ENCODE measurements at places on chromosomes 6 and 20.

DNA sequence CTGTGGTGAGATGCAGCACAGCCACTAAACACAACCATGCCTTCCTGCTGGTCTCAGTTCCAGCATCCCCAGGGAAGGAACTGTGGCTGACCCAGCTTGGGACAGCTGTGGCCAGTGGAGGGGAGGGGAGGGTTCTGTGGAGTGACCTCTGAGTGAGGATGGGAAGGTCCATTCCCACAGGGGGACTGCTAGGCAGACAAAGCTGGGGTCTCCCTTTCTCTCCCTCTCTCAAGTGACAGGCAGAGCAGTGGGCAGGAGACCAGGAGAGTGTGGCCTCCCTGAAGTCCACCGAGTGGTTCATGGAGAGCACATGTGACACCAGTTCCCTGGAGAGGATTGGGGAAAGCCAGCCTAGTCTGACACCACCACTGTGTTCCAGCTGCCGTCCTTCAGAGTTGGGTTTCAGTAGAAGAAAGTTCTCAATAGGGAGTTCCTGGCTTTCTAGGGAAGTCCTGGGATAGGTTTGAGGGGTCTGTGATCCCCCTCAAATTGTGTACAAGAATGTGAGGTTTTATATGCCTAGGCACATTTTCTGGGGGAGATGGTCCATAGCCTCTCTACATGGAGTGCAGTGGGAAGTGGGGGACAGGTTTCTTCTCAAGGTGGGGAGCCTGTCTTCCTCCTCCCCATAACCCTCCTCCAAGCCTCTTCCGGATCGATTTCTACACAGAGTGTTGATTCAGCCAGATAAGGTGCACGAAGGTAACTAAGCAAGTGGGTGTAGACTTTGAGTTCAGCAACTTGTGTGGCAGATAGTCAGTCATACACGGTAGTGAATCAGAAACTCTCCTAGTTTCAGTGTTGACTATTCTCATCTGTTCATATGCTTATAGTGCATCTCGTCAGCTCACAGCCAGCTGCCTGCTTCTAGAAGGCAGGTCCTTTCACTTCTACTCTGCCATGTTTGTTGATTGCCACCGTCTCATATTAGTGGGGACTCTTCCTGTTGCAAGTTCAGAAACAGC, 18.9 kb downstream of the MANBAL start:
- no peak for DNase-seq

DNA sequence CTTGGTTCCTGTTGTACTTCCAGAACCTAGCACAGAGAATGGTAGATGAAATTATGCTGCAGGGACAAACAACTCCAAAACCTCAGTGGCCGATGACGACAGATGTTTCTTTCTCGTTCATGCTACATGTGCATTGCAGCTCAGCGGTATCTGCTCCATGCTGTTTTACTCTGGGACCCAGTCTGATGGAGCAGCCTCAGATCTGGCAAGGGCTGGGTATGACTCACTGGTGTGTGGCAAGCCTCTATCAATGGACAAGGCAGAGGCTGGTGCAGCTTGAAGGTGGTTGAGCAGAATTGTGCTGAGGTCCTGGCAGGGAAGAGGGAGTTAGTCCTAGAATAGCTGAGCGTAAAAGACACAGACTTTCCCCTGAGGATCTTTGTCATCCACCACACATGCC, 10.3 kb upstream of the BLCAP start:
- DNase-seq = no peak

DNA sequence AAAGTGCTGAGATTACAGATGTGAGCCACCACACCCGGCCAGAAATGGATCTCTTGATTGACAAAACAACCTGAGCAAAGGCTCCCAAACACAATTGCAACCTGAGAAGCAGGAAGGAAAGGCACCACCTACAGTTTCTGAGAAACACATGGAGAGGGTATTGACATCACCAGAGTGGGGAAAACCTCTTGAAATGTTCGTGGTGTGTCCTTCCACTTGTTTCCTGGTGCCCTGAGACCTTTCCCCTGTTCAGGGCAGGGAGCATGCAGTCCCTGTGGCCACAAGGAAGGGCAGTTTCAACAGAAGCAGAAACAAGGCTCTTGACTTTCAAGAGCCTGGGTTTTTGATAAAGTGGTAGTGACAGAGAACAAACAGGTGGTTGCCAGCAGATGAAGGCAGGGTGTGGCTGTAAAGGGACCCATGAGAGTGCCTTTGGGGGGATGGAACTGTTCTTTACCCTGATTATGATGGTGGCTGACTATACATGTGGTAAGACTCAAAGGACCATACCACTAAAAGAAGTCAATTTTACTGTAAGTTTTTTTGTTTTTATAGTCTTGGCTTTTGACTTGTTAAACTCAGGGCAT, 3.2 kb upstream of the BPIFA1 start:
- DNase-seq = no peak

DNA sequence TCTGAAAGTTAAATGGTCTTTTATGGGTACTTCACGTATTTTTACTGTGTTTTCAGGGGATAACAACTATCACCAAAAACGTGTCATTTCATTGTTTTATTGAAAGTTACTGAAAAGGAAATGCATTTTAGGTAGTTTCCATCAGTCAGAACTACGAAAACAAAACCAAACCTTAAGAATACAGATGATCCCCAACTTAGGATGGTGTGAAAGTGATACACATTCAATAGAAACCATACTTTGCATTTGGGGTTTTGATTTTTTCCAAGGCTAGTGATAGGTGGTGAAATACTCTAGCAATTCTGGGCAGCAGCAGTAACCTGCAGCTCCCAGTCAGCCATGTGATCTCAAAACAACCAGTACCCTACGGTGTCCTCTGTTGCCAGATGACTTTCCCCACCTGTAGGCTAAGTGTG, 25.9 kb upstream of the EFHC1 start:
- no peak for DNase-seq

DNA sequence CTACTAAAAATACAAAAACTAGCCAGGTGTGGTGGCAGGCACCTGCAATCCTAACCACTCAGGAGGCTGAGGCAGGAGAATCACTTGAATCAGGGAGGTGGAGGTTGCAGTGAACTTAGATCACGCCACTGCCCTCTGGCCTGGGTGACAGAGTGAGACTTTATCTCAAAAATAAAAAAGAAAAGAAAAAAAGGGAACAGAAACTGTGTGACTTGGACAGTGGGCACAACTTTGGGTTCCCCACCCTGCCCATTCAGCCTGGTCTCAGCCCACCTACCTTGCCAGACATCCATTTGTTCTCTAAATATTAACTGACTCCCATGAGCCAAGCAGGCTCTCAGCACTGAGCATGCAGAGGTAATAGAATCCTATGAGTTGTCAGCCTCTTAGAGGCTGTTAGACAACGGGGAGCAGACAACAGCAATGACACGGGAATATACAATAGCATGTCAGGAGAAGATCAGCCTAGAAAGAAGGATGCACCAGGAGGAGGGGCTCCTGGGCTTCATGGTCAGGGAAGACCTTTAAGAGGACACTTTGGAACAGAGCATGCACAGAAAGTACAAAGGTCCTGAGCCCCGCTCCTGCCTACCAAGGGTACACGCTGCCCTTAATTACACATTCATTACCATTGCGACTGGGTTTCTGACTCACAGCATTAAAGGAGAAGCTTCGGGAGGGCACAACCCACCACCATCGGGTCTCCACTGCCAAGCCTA, 20.0 kb downstream of the FAM209B start:
- no peak for DNase-seq

DNA sequence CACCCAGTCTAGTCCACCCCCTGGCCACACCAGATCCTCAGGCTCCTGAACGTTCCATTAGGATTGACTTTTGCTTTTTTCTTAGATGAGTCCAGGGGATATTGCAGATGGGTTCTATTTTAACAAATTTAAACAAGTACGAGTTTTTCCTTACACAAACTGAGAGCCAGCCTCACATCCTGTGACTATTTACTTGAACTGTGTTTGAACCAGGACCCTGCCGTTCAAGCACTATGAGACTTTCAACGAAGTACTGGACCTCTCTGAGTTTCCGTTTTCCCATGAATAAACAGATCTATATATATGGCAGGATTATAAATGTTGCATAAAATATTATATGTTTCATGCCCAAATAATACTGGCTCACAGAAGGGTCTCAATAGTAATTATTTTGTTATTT, 1.4 kb upstream of the METTL24 start:
- no peak for DNase-seq

DNA sequence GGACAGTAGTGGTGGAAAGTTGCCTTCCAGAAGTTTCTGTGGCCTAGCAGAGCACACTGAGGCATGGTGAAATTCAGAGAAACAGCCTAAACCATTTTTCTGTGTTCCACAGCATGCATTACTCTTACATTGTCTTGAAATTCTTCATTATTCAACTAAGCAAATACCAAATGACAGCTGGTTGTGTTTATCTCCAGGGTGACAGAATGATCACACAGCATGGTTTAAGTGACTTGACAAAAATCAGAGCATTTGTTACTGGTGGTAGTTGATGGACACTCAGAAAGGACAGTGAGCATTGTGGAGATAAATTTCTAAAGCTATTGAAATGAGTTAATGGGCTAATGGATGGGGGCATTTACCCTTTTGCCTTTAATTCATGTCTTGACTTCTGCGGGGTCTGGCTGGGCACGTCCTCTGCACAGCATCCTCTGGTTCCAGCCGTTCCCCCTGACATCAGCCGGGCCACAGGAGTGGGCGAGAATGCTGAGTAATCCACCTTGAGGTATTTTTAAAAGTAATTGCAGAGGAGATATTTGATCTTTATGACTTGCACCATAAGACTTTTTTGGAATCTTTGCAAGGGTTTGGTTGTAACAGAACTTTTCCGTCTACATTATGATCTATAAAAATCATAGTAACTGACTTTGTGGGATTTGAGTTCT, 78.9 kb upstream of the SCP2D1 start:
- no peak for DNase-seq

GRCh38 chr20:47677635-47678453, 107.4 kb downstream of the SULF2 start:
- peak; percentile 69 for DNase-seq

DNA sequence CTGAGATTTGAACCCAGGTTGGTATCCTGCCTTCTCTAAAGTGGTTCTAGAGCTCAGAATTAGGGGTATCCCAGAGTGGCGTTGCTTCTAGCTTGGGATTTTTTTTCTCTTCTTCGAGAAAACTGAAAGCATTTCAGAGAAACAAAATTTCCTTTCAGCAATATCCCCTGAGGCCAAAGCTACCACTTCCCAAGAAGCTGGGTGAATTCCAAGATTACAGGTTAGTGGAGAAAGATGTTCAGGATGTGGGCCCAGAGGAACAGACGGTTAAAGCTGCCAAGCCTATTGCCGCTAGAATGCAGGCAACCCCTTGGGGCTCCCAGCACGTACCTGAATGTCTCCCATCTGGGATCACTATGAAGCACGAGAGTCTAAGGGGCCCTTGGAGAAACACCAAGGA, 134.1 kb downstream of the FOXO3 start:
- no peak for DNase-seq

DNA sequence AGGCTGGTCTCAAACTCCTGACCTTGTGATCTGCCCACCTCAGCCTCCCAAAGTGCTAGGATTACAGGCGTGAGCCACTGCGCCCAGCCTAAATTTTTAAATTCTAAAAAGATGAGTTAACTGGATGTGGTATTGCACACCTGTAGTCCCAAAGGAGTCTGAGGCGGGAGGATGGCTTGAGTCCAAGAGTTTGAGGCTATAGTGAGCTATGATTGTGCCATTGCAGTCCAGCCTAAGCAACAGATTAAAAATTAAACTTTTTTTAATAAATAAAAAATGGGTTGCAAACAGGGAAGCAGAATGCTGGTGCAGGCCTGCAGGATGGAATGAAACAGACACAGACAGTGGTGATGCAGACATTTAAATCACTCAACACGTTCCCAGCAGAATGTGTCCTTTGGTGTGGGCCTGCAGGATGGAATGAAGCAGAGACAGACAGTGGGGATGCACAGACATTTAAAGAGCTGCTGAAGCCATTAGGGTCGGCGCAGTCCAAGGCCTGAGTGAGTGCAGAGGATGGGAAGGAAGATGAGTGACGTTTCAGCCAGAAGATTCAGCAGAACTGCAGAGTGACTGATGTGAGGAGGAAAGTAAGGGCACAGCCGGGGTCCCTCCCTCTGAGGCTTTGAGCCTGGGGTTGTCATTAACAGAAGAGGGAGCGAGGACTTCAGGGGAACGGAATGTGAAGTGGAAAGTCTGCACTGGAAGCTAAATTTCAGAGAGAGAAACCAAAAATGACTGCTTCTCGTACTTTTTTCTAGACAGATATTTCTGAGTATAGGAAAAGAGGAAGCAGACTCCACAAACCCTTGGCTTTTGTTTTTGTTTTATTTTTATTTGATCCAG, 117.5 kb downstream of the RIN2 start:
- no peak for DNase-seq

GRCh38 chr20:4122926-4123325, 107.6 kb upstream of the RNF24 start:
- no peak for DNase-seq

GRCh38 chr20:52410182-52410647, 218.6 kb upstream of the ZFP64 start:
- peak; percentile 30 for DNase-seq

GRCh38 chr6:45483501-45483900, 105.8 kb upstream of the SUPT3H start:
- no peak for DNase-seq

DNA sequence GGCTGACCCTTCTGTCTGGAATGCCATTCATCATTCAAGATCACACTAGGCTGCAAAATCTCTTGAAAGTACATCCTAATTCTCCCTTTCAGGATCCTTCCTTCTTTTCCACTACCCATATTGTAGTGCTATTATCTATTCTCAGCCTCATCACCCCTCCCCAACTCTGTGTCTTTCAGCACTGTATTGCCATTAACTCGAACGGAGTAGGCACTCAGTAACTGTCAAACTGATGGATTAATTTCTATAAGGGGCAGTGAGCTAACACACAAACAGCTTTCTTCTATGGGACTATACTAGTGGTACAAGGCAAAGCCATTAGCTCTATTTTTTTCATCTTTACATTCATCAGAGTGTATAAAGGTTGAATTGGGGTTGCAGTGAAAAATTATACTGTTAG, 46.6 kb downstream of the LAMA4 start:
- no peak for DNase-seq

DNA sequence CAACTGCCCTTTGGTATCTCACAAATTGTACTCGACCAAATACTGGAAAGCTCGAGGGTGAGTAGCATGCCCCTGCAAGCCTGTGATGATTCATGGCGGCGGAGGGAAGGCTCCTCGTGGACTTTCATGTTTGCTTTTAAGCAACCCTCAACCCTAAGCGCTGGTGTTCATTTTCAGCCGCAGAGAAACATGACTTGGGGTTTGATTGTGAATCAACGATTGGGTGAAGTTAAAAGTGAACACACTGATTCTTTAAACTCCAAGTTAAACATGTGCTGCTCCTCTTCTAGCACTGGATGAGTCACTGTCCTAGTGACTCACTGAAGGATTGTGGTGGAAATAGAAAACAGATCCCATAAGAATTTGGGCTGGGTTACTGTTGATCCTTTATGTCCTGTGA, 8.3 kb downstream of the CD109 start:
- peak; percentile 59 for DNase-seq

- DNase-seq = no peak
Observed at GRCh38 chr6:41002168-41002567, 36.9 kb downstream of the UNC5CL start.

GRCh38 chr20:63171991-63172390, 43.9 kb downstream of the YTHDF1 start:
- no peak for DNase-seq

GRCh38 chr6:75230484-75231325, 12.9 kb downstream of the COX7A2 start:
- no peak for DNase-seq

GRCh38 chr6:165804331-165805066, 141.5 kb upstream of the PDE10A start:
- DNase-seq = no peak

- no peak for DNase-seq
Observed at GRCh38 chr20:62420846-62421715, 6.3 kb downstream of the RBBP8NL start.
